ENCODE measurements at places on chromosomes 3 and 15. TPM values are rescaled to one million over a fixed set of nuclear protein-coding genes. Genes with fewer than 3 reads are reported as not detected.

SPATA12 gene
- total RNA-seq: not detected

C3orf20 gene
- not detected for total RNA-seq

TRIM71 gene
- total RNA-seq: not detected

ATP2B2 gene
- 0.72 TPM for total RNA-seq

PROK2 gene
- not detected for total RNA-seq

SKIL gene
- 53.1 TPM for total RNA-seq

KLHL40 gene
- not detected for total RNA-seq

GOLGA6L1 gene
- not detected for total RNA-seq

FBXL2 gene
- 9.5 TPM for total RNA-seq

BNC1 gene
- total RNA-seq: 8.8 TPM

GRK7 gene
- total RNA-seq: not detected

GOLGA8S gene
- total RNA-seq: 0.48 TPM

LRRC2 gene
- 0.12 TPM for total RNA-seq

CYP8B1 gene
- total RNA-seq: not detected

TM4SF1 gene
- total RNA-seq: 87.2 TPM

MNS1 gene
- total RNA-seq: 9.6 TPM

TMCO5A gene
- total RNA-seq: not detected

KATNBL1 gene
- total RNA-seq: 49.4 TPM

SEMA6D gene
- 1.4 TPM for total RNA-seq

TYRO3 gene
- 13.8 TPM for total RNA-seq

COL7A1 gene
- 141 TPM for total RNA-seq

CLDN16 gene
- total RNA-seq: not detected

AP3B2 gene
- 1.7 TPM for total RNA-seq

PYGO1 gene
- total RNA-seq: 9.7 TPM

MYL3 gene
- not detected for total RNA-seq

Measured in RPMI7951 (cell line).